ENCODE measurements at places on chromosomes 5 and 9. TPM values are rescaled to one million over a fixed set of nuclear protein-coding genes. Genes with fewer than 3 reads are reported as not detected.
A peak's percentile ranks its signal among the peaks of the same experiment; 100 is the strongest.

GRCh38 chr9:99326112-99326916, 104.2 kb downstream of the SEC61B start:
- no peak for DNase-seq

DNA sequence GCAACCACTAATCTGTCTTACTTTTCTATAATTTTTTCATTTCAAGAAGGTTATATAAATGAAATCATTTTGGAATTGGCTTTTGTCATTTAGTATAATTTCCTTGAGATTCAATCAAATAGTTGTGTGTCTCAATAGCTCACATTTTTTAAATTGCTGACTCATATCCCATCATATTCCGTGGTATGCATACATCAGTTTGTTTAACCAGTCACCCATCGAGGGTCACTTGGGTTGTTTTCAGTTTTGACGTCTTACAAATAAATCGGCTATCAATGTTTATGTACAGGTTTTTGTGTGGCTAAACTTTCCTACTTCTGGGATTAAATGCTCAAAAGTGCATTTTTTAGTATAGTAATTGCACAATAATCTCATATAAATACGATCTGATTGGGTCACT, 185.5 kb downstream of the TAF11L14 start:
- DNase-seq = no peak

GRCh38 chr9:69093471-69094103, 58.0 kb downstream of the FXN start:
- DNase-seq = no peak

DNA sequence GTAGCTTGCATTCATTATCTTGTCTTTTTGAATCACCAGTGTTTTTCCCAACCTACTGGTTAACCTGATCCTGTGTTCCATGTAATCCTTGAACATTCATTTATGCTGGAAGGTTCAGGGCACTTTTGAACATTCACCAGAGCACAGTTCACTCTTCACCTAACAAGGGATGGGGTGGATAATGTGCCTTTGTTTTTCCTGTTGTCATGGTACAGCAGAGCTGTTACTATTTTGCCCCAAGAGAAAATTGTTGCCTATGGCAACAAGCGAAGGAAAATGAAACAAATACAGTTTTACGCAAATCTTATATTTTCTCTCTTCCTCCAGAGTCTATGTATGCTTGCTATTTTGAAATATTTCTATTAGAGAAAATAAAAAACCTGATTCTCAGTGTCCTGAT, 60.3 kb upstream of the RIOK2 start:
- DNase-seq = no peak

DNA sequence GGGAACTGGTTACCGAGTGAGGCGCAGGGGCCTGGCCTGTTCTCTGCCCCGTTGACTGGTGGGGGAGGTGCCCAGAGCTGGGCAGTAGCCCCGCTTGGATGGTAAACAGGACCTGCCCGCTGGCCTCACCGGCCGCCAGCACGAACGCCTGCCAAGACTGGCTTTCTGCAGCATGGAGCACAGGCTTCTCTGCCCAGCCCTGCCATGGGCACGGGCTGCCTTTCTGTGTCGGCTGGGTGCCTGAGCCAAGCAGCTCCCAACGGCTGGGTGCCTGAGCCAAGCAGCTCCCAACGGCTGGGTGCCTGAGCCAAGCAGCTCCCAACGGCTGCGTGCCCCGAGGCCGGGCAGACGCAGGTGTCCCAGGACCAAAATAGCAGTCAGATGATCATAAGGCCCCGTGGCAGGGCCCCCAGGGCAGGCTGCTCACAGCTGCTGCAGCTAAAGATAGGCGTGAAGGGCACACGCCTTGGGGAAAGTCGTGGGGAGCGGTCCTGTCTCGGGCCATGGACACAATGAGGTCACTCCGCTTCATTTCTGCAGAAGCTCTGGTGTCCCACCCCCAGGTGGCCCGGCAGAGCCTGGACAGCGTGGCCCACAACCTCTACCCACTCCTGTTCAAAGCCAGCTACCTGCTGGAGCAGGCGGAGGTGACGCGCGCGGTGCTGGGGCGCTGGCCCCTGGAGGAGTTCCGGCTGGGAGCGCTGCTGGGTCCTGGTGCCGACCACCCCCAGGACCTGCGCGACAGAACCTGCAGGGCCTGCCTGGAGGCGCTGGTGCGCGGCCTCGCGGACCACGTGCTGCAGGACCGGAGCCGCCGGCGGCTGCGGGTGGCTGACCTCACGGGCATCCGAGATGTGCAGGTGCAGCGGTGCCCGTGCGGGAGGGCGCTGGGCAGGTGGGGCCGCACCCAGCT, at the start of gene LRRC14B:
TSS of gene LRRC14B (plus strand) at position 460 of the 913 bp plus-strand sequence. CDS start at position 504, 44 bp downstream.
- no peak for DNase-seq

DNA sequence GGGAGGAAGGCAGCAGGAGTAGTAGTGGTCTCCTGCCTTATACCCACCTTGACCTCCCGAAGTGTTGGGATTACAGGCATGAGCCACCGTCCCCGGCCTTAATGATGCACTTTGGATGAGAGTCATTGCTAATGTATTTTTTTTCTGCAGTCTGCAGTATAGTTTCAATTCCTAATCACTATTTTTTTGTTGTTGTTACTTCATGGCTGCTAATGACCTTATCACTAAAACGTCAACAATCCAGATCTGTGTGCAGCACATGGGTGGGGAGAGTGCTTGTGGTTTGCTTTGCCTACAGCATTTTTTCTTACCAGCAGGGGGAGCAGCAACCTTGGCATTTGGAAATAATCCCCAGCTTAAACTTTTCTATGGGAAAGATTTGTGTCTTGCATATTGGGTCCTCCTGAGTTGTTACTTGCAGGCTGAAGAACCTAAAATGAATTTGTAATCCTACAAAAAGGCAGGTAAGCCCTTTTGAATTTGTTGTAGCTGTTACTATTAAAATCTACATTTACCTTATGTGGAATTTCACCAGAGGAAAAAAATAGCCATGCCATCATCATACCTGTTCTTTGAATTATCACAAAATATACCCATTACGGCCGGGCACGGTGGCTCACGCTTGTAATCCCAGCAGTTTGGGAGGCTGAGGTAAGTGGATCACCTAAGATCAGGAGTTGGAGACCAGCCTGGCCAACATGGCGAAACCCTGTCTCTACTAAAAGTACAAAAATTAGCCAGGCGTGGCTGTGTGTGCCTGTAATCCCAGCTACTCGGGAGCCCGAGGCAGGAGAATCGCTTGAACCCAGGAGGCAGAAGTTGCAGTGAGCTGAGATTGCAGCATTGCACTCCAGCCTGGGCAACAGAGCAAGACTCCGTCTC, 6.3 kb upstream of the MED7 start:
- DNase-seq = peak; percentile 40

DNA sequence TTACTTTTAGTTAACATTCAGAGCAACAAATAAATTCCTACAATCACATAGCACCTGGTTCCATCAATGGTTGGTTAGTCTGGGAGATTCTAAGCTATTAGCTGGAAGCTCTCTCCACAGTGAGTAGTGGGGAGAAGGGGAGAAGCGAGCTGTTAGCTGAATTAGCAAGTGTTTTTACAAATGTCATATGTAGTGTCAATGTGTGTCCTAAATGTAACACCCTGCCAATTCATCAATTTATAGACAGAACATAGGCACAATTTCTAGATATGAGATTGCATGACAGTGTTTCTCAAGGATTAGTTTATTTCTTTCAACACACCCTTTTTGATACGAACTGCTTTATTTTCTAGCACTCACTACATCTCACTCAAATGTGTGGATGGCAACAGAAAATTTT, 349.0 kb downstream of the PDE4D start:
- DNase-seq = no peak

DNA sequence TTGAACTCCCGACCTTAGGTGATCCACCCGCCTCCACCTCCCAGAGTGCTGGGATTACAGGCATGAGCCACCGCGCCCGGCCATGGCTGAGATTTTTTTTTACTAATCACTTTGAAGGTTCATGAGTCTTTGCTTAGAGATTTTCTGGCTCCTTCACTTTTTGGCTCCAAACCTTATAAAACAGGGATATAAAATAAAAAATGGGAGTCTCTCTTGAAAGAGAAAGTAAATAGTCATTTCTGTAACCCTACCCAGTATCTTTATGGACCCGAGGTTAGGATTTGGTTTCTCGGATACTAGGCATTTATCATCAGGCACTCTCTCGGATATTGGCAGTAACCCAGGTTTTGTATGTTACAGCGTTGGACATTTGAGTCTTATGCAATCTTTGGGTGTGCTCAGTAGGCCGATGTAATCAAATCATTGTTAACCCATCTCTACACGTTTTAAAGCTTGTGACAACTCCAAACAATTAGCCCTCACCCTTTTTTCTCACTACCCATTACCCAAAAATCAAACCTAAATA, 25.3 kb downstream of the STXBP1 start:
- DNase-seq = no peak

- DNase-seq = no peak
Observed at GRCh38 chr5:126591549-126591948, 3.5 kb downstream of the ALDH7A1 start.

DNA sequence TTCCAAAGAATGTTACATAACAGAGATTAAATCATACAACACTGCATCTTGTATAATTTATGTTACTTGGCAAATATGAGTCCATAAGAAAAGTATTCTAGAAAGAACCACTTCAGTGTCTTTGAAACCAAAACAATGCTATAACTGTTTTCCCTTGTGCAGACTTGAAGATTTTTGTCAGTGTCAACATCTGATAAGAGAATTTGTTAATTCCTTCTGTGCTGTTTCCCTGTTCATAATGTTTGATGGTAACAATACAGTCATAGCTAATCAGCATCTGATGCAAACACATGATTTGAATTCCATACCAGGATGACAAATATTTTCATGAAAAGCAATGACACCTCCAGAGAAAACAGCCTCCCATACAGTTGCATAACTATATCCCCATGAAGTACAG, 306.8 kb downstream of the SEMA5A start:
- DNase-seq = no peak

DNA sequence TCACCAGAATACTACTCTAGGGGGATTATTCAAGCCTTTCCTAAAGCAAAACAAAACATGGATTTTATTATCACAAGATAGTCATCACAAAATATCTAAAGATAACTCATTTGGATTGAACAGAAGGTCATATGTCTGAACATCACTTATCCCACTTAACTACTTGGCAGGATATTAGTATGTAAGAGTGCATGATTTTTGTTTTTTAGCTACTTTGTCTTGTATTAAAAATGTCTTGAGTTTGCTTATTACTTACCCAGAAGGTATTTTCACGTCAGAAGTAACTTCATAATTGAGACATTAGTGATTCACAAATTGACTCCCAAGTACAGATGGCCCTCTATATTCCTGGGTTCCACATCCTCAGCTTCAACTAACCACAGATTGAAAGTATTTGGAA, 113.8 kb downstream of the TLE4 start:
- no peak for DNase-seq

DNA sequence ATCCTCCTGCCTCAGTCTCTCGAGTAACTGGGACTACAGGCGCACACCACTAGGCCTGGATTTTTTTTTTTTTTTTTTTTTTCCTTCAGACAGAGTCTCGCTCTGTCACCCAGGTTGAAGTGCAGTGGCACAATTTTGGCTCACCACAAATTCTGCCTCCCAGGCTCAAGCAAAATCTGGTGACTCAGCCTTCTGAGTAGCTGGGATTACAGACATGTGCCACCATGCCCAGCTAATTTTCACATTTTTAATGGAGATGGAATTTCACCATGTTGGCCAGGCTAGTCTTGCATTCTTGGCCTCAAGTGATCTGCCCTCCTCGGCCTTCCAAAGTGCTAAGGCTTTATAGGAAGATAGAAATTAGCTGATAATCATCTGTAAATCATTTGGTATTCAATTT, 43.9 kb downstream of the NSA2 start:
- no peak for DNase-seq

DNA sequence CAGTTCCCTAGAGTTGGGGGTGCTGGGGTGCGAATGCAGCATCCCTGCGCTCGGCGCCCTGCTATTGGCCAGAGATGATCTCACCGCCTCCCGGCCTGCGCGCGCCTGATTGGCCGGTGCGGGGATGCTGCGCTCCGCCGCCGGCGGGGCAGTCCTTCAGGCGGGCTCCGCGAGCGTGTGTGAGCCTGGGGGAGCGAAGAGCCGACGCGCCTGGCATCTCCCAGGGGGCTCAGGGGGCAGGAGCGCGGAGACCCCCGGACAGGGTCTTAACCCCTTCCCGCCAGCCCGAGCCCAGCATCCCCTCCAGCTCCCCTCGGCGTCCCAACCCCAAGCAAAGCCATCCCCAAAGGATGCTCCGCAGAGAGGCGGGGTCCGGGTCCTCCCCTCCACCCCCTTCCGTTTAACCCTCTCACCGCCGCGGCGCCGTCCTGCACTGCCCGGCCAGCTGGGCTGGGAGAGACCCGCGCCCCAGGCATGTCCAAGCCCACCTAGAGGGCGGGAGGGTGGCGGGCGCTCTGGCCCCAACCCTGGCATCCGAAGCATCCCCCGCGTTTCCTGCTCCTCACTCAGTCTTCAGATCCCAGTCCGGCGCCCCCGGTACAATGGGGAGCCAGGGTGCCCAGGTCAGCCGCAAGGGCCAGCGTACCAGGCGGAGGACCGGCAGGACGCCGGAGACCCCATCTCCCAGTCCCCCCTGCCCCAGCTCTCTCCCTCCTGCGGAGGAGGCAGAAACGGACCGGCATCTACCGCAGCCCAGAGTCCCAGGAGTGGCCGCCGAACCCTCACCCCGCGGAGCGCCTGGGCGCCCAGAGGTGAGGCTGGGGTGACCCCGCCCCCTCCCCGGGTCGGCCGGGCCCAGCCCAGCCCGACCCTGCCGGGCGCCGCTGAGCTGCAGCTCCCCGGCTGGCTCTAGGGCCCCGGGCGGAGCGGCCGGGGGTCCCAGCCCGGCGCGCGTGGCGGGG, 19.3 kb upstream of the TOR2A start:
- no peak for DNase-seq

GRCh38 chr5:17180330-17180843, 37.0 kb upstream of the BASP1 start:
- no peak for DNase-seq

DNA sequence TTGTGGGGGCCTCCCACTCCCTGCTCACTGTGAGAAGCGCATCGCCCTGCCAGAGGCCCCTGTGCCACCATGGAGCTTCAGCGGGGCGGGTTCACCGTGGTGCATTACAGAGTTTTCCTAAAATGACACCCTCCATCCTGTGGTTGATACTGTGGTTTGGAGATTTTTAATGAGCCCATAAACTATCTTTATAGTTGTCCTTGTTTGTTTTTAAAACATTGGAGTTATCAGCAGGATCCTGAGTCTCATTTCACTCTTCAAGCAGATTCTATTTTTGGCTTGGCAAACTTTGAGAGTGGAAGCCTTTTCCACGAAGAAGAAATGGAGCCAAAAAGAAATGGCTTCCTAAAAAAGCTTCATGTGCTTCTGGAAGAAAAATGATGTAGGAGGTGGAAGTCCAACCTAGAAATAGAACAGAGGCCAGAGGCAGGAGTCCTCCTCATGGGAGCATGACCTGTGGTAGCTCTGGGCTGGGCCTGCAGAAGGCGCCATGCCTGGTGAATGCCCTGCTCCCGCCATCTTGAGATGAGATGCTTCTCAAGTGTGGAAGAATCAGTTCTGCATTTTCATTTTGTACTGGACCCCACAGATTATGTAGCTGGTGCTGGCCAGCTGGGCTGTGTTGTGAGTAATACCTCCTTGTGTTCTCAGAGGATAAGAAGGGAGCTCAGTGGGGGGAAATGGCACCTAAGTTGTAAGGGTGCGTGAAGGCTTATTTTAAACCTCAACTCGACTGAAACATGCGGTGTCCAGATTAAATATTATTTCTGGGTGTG, 79.0 kb upstream of the RAI14 start:
- no peak for DNase-seq

- no peak for DNase-seq
Observed at GRCh38 chr5:140072812-140073211, 29.7 kb upstream of the NRG2 start.

GRCh38 chr5:10582512-10582897, 18.6 kb downstream of the ANKRD33B start:
- no peak for DNase-seq

Gene AGTPBP1
- total RNA-seq = 27.9 TPM

Gene ZNF782
- total RNA-seq = 6.2 TPM

Gene ADAMTSL2
- total RNA-seq = not detected

Gene PRKACG
- not detected for total RNA-seq

Gene CDKN2B
- 0.19 TPM for total RNA-seq
